Right renal cortex interstitium (tissue), 3 donors: ENCODE measurements at places on chromosomes 16 and 17. TPM values are rescaled to one million over a fixed set of nuclear protein-coding genes. Genes with fewer than 3 reads are reported as not detected.

DNA sequence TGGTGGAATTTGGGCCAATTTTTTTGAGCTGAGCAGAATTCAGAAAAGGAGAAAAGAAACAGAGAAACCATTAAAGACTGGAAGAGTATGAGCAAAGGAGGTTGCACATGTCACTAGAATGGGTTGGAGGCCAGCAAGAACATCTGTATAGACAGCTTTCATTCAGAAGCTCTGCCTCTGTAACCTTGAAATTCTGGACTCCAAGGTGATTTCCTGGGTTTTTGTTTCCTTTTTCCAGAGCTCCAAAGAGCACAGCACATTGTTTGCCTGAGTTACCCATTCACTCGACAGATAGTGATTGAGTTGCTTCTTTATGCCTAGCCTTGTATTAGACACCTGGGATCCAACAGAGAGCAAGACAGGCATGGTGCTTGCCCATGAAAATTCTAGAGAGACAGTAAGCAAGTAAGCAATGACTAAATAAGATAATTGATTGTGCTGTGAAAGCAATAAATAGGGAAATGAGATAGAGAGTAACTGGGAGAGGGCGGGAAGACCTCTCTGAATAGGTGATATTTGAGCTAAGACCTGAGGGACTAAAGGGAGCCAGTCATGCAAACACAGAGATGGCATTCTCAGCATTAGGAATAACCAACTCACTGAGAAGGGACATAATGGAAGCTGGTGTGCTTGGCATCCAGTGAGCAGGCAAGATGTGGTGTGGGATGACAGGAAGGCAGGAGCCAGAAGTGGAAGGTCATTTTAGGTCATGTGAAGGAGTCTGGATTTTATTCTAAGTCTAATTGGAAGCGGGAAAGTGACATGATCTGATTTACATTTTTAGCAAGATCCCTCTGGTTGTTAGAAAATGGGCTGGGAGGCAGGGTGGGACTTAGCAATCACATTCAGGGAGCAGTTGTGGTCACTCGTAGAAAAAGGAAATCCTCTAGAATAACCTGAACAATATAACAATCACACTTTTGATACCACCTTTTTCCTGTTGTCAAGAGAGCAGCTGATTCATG is 197.5 kb downstream of the HS3ST3A1 start:
- no peak for DNase-seq

- no peak for DNase-seq
Measured at GRCh38 chr17:9211133-9211765, 189.9 kb downstream of the NTN1 start.

MT1H gene
- 23.4 TPM for polyA plus RNA-seq

DNA sequence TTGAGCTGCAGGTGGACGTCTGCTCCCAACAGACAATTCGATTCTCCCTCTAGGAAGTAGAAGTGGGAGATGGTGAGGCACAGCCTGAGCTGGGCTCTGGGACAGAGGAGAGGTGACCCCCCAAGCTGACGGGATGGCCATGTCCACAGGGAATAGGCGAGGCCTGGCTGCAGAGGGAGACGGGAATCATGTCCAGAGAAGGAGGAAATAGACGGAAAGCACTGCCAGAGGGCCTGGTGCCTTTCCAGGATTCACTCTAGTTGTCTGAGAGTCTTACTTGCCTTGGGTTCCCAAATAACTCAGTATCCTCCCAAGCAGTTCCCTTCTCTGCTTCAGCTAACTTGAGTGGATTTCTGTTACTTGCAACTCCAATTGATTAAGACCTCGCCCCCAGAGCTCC is 4.3 kb upstream of the CRISPLD2 start:
- DNase-seq: no peak

DNA sequence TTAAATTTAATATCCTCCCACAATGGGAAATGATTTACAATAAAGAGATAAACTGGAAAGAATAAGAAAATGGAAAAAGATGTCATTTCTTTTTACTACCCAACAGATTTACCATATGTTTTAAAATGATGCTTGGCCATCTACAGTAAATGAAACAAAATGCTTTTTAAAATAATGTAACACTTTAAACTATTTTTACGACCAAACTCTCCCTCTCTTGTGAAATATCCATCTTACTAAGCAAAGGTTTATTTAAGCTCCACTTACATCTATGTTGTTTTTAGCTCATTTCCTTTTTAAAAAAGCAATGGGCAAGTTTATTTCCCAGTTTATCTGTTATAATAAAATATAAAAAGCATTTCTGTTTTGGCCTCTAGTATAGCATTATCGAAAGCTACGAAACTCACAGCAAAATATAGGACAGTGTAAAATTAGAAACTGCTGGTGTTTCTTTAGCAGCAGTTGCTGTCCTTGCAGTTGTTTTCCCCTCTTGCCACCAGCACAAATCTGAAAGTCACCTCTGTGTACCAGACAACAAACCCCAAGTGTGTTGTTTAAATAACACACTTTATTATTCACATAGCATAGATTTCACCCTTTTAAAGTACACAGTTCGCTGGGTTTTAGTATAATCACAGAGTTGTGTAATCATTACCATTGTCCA is 195.1 kb downstream of the CDRT15L2 start:
- no peak for DNase-seq

DNA sequence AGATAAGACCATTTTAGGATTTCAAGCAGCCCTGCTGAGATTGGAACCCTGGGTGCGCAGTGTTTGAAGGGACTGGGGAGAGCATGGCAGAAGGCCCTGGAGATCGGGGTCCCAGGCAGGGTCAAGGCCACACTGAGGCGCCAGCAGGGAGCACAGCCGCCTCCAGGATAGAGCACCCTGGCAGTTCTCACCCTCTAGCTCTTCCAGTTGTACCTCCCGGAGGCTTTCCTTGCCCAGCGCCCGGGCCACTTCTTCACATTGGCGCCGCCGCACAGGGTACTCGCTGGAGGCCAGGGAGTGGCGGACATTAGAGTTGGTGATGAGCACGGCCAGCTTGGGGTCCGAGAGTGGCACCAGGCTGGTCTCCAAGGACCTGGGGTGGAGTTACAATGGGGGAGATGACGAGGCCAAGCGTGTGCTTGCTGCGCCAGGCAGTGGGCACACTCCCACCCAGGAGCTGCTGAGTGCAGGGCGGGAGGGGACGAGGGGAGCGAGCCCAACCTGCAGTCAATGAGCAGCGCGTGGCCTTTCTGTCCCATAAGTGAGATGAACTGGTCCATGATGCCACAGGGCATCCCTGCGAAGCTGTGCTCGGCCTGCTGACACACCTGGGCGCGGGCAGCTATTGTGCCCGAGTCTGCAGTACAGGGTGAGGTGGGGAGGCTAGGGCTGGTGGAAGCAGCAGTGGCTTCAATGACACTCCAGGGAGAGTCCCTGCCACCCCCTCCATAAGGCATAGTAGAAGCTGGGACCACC is 2.3 kb downstream of the GALK1 start:
- DNase-seq: no peak

SRSF1 gene
- polyA plus RNA-seq: 403 TPM

PYCARD gene
- 8.1 TPM for polyA plus RNA-seq

ZFHX3 gene
- 18.9 TPM for polyA plus RNA-seq

OR1F1 gene
- polyA plus RNA-seq: not detected

- no peak for DNase-seq
Measured at GRCh38 chr16:630815-631405, at the start of gene WFIKKN1. Gene WFIKKN1, plus strand, starts transcription at chr16:630985. Its CDS starts 269 bp downstream, at chr16:631254.

SRCIN1 gene
- 2.6 TPM for polyA plus RNA-seq

- peak; percentile 8 for DNase-seq
Measured at GRCh38 chr17:8894202-8894671, 26.8 kb upstream of the PIK3R6 start.

TP53TG3F gene
- polyA plus RNA-seq: not detected

DNA sequence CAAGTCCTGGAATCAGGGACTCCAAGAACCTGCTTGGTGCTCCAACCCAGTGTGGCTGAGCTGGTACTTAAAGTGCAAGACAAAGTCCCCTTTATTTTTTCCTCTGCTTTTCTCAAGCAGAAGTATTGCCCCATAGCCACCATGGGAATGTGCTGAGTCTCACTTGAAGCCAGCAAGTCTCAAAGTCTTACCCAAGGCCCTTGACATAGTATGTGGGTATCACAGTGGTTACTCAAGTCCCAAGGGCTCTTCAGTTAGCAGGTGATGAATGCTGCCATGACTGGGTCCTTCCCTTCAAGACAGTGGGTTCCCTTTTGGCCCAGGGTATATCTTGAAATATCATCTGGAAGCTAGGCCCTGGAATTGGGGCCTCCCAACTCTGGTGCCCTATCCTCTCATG is 30.5 kb upstream of the GINS3 start:
- no peak for DNase-seq

TCAP gene
- 1.5 TPM for polyA plus RNA-seq

NAT9 gene
- 39.9 TPM for polyA plus RNA-seq

GRCh38 chr16:19885451-19886072 is 914 bp upstream of the GPRC5B start:
- no peak for DNase-seq

- peak; percentile 33 for DNase-seq
Measured at GRCh38 chr17:44828919-44829522, 1.1 kb downstream of the GJC1 start.

ARL16 gene
- 38.8 TPM for polyA plus RNA-seq

BAIAP3 gene
- polyA plus RNA-seq: 5.1 TPM

- no peak for DNase-seq
Measured at GRCh38 chr16:15897121-15897780, 8.8 kb upstream of the CEP20 start.

MOSMO gene
- 18.4 TPM for polyA plus RNA-seq

- no peak for DNase-seq
Measured at GRCh38 chr16:29007730-29008593, 23.1 kb downstream of the LAT start.

DNA sequence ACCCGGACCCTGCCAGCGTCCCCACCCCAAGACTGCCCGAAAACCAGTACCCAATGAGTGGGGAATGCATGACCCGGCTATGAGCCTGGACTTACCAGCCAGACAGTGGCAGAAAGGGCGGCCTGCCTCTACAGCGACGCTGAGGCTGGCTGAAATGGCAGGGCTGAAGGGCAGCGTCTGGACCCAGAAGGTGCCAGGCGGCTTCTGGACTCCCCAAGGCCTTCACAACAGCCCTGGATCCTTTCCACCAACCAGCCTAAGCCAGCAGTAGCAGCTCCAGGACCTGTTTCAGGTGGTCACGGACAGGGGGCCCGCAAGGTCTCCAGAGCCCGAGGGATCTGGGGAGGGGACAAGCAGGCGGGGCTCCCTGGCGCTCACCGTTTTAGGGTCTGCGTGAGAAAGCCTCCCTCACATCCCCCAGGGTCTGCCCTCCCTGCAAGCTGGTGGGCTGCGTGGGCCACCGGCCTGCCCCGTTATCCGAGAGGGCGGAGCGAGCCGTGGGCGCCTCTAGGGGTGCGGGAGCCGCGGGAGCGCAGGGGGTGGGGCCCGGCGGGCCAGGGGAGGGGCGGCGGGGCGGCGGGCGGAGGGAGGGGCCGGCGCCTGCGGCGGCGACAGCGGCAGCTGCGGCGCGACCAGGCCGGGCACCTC is at the start of gene RIPOR1:
TSS of gene RIPOR1 (plus strand) at position 608 of the 648 bp plus-strand sequence. CDS start 9,618 bp downstream, outside the sequence.
- DNase-seq: no peak

DNA sequence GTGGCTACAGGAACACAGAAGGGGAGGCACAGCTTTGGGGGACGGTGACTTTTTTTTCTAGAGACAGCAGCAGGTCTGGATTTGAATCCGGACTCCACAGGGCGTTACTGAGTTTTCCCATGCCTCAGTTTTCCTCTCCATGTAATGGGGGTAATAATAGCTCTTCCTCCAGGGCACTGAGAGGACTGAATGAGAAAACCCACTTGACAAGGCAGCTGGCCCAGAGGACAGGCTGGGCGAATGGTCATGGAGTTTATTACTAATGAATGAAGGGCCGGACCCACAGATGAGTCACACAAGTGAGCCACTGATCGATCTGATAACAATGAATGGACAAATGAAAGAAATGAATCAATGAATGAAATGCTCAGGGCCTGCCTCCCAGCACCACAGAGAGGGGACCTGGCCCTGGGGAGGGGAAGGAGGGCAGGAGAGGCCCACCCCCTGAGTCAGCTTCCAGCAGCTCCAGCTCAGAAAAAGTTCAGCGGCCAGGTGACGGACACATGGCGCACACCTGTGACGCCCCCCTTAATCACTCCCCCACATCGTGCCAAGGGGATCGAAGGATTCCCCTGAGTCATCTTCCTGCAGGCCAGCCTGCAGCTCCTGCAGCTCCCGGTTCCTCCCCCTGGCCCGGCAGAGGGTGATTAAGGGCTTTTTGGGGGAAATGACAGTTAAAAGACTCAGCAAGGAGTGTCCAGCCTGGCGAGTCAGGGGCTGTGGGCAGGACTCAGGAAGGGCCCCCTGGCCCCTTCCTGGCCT is 54.3 kb downstream of the SOCS1 start:
- DNase-seq: no peak

ITGAL gene
- polyA plus RNA-seq: 2.8 TPM

CRYBA1 gene
- not detected for polyA plus RNA-seq

- DNase-seq: no peak
Measured at GRCh38 chr16:29664091-29664921, 1.3 kb downstream of the SPN start.

DNA sequence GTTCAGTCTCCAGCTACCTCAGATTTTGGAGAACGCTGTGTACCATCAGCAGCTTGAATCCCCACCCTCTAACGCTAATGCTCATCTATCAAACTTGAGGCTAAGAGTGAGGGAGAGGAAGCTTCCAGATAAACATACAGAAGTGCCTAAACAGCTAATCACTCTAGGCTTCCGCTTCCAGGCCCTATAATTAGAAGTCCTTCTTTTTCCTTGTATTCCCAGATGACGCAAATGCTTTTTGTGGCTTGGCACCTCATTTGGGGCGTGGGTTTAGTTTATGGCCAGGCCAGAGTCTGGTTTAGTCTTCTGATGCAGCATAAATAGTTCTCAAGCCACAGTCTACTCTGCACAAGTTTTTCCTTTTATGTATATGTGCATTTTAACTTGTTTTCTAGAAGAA is 263.4 kb downstream of the BCAS3 start:
- DNase-seq: no peak

- no peak for DNase-seq
Measured at GRCh38 chr17:81271226-81271625, 23.9 kb downstream of the SLC38A10 start.

DNA sequence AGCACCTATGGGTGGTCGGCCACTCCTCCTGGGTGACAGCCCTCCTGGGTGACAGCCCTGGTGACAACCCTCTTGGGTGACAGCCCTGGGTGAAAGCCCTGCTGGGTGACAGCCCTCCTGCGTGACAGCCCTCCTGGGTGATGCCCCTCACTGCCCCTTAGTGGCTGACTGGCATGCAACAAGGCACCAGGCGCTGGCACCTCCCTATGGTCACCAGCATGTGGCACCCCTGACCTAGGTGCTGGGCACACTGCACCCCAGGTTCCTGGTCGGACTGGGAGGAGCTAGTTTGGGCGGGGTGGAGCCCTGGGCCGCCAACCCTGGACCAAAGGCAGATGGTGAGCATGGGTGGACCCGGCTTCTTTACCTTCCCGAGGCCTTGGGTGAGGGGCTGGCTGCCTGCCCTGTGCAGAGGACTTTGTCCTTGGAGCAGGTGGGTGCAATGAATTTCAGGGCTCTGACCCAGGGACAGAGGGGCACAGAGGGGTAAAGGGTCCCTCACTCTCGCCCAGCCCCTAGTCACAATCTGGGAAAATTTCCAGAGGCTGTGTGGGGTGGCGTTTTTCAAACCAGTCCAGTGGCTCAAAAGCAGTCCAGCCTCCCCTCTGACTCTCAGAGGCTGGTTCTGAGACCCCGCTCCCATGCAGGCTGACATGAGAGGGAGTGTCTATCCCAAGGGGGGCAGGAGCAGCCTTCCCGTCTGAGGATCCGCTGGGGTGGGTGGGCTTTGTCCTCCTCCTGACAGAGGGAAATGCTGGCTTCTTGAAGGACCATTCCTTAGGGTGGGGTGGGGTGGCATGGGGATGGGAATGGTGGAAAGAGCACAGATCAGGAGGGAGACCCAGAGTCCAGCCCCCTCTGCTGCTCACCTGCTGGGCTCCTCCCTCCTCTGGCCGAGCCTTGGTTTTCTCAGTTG is 25.9 kb upstream of the TNFRSF13B start:
- DNase-seq: no peak

MT1G gene
- 74.0 TPM for polyA plus RNA-seq
